ENCODE measurements at places on chromosomes 12 and 14.
A peak's percentile ranks its signal among the peaks of the same experiment; 100 is the strongest.

DNA sequence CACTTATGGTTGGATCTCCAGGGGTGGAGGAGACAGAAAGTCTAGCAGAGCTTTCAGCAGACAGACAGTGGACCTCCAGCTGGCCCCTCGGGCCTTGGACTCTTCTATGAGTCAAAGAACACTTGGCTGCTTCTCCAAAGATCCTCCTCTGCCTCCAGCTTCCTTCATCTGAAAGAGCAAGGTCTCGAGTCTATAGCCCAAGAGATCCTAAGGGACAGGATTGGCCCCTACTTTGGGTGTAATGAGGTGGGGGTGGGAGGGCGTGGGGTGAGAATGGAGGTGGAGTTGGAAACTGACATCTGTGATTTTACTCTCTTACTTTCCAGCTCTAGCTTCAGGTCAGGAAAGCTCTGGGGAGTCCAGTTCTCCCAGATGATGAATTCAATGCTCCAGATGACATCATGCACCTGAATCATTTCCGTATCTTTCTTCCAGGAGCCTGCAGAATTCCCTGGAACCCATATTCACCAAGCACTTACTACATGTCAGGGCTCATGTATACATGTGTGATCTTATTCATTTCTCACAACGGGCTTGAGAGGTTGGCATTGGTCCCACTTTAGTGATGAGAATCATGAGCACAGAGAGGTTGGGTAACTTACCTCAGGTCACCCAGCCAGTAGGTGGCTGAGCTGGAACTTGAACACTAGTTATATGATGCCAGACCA, 10.2 kb upstream of the PGF start:
- no peak for DNase-seq

- no peak for DNase-seq
Measured at GRCh38 chr14:63760014-63760413, 32.1 kb upstream of the SGPP1 start.

DNA sequence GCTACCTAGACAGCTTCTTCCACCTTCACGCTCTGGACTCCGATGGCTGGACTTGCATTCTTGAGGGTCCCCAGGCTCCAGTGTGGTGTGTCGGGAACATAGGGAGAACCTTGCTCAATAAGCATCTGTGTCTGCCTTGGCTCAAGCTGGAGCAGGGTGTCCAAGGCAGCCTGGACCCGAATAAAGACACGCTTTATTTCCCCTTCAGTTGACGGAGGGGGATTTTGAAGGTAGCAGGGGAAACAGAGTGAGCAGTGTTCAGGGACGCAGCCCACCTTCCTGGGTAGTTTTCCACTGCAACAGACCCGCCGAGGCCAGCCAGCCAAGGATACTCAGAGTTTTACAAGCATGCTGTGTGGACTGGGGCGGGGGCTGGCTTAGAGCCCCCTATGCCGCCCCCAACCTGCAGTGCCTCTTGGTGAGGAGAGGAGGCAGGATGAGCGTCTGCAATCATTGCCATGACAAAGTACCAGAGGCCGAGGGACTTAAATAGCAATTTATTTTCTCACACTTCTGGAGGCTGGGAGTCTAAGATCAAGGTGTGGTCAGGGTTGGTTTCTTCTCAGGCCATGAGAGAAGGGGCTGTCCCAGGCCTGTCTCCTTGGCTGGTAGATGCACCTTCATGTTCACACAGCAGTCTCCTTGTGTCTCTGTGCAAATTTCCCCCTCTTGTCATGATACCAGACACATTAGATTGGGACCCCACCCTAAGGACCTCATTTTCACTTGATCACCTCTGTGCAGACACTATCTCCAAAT, 201.2 kb downstream of the CHST11 start:
- no peak for DNase-seq

- DNase-seq: no peak
Measured at GRCh38 chr14:95510804-95511203, 5.6 kb downstream of the SYNE3 start.

GRCh38 chr14:75247286-75247922, 31.2 kb upstream of the FOS start:
- DNase-seq: peak; percentile 48

DNA sequence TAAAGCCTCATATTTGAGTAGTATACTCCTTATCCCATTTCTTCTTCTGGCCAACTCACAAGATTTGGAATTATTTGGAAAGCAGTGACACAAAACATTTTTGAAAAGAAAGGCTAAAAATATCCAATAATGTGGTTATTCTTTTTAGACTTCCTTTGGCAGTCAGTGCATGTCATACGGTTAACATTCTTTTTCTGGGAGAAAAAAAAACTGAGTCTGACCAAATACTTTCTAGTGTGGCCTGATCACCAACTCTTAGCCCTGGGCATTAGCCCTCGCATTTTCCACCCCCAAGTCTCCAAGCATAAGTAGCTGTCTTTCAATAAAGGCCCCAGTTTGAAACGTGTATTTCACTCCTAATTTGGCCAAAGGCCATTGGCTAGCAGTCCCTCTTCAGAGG, 5.9 kb downstream of the RASSF3 start:
- no peak for DNase-seq

- no peak for DNase-seq
Measured at GRCh38 chr12:124370851-124371250, 76.0 kb downstream of the RFLNA start.

GRCh38 chr12:103929784-103930033, 501 bp upstream of the HSP90B1 start:
- no peak for DNase-seq

DNA sequence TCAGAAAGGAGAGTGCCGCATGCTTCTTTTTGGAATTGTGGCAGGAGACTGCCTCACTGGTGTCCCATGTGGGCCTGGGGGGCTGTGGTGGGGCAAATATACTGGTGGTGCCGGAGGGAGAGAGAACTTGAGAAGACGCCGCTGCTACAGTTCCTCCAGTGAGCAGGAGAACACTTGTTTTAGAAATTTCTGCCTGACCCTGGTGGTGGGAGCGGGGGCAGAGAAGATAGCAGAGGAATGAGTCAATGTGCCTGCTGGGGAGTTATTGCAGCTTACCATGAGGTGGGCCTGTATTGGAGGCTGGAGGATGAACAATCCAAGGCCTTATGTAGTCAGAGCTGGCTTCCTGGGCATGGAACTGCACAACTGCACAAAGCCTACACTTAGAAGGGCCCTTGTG, 211.8 kb downstream of the SNAPC1 start:
- DNase-seq: no peak

GRCh38 chr14:39592116-39592789, 160.0 kb upstream of the FBXO33 start:
- no peak for DNase-seq

DNA sequence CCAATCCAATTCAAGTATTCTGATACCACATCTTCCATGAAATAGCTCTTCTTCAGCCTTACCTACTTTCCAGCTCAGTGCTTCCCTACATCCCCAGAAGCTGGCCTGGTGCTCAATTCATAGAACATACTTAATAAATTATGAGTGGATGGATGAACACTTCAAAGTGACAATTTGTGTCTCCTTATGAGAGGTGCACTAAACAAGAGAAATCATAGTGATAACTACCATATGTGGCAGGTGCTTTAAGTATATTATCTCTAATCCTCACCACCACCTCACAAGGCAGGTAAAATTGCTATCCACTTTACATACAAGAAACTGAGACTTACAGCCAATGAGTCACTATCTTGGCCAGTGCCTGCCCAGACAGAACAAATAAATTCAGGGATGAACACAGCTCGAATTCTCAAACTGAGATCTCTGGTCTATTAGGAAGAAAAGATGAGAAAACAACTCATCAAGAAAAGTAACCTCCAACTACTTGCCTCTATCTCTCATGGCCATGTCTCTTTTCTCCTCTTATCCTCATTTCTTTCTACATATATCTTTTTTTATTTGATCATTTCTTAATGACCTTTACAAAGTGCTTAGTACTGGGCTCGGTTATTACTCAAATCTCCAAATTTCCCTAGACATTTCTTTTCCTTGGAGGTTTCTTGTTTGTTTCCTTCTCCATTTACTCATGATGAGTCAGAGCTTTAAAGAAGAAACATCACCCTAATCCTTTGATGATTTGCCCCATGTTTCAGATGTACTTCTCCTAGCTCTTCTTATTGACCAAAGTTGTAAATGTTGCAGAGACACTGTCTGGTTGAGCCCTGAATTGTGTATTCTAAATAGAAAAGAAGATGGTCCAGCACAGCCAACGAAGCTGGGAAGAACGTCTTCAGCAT, 161.5 kb downstream of the RPS29 start:
- no peak for DNase-seq

GRCh38 chr12:89279499-89279898, 72.8 kb downstream of the DUSP6 start:
- no peak for DNase-seq

DNA sequence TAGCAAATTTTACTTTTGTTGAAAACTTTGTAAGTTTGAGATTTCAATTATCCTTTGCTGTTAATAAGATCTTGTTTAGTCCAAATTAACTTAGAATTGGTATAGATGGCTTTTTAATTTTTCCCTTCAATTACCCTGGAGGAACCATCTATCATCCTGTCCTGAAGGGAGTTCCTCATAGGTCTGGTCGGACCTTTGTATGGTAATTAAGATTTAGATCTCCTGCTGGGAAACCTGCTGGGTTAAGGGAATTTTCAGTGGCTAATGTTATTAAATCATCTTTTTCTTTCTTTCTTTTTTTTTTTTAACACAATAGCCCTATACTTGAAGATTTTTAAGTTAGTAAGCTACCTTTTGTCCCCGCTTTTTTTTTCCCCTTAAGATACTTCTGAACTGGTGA, 63.0 kb upstream of the PRMT8 start:
- DNase-seq: no peak

GRCh38 chr12:96441816-96442215, 41.6 kb upstream of the CDK17 start:
- DNase-seq: peak; percentile 65

DNA sequence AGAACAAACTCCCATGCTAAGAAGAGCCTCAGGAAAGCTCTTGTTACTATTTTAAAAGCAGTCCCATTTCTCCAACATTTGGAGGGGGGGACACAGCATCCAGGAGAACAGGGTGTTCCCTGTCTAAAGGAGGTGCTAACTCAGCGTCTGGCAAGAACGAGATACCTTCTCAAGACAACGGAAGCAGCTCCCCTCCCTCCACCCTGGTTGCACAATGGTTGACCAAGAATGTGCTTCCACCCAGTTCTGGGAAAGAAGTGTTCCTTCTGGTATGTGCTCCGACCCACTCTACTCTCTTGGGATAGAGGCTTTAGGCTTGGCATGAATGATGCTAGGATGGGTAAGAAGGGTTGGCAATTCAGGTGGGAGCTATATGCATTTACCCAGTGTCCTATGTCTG, 1.5 kb upstream of the KRT6A start:
- no peak for DNase-seq

GRCh38 chr12:106919910-106920544, 35.7 kb upstream of the TMEM263 start:
- peak; percentile 5 for DNase-seq

DNA sequence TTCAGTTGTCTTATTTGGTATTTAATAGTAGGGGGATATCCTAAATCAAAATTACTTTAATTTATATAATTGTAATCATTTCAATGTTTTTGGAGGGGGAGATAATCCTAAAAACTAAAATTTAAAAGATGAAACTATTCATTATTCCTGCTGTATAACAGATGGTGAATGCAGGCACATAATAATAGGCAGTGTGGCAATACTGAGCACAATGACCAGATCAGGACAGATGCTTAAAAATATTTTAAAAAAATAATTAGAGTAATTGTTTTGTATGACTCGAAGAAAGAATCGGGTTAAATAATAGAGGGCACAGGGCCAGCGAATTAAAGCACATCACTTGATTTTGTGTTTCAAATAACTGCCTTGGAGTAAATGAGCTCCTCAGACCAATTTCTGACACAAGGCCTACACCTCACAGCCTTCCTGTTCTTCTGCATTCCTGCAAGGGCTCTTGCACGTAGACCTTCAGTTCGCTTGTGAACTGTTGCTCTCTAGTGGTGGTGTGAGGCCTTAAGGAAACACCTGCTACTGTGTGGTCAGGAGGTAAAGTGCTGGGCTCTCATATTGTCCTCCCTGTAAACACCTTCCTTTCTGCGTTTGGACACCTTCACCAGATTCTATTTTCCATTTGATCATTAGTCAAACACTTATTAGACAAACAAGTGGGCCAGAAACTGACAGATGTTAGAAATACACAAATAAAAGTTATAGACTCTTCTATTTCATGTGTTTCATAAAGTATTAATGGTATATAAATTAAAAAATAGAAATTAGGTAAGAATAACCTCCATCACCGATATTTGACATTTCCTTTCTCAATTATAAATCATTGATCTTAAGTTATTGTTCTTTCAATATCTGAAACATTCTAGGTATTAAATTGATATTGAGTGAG, 29.3 kb upstream of the KLRF1 start:
- DNase-seq: peak; percentile 64

DNA sequence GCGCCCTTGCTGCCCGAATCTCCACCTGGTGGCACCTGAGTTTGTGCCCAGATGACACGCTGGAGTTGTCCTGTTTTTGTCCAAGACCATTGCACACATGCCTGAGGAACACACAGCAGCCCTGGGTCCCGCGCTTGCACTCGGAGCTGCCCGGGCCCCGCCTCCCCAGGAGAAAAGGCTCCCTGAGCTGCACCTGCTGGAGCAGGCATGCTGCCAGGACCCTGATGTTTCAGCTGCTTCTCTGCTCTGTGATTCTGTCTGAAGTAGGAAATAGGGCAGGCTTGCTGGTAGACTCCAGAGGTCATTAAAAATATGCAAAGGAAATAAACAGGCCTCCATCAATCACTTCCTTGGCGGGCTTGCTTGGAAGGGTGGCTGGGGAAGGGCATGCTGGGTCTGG, 271.6 kb downstream of the CACNA1C start:
- no peak for DNase-seq

- no peak for DNase-seq
Measured at GRCh38 chr14:24270537-24271133, 762 bp downstream of the RABGGTA start.

DNA sequence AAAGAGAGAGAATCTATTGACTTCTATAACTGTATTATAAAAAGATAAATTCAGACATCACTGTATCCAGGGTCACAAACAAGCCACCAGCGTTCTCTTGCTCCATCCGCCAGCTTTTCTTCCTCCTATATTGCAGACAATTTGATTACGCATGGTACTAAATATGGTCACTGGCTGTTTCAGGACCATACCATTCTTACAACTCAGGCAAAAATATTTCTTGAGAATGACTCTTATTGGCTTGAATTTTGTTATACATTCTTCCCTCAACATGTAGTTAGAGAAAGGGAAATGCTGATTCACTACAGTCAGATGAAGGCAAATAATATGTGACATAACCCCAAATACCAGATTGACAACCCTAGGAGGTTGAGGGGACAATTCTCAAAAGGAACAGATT, 101.3 kb downstream of the SLC6A15 start:
- DNase-seq: no peak

DNA sequence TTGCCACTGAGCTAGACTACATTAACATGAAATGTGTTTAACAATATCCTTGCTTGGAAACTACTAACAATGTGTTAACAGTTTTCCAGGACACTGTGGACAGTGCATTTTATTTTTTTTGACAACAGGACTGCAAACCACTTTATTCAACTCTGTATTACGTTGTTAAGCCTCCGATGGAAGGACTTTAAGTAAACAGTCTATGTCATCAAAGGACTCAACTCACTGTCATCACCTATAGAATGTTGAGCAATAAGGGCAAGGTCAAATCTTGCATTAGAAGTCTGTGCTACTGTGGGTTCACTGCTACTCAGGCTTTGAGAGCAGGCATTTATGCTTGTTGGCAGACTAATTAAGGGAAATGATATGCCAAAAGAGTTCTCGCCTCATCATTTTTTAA, 483.7 kb downstream of the FLRT2 start:
- DNase-seq: no peak

Data from T-helper 2 cell (primary cell).